Stimulated activated CD4-positive, alpha-beta T cell treated with anti-CD3 and anti-CD28 coated beads, Interleukin-15, amount 100 ng/mL, for 24 hours (primary cell): ENCODE measurements at places on chromosomes 2 and 18.

GRCh38 chr2:229179628-229180027, 91.5 kb downstream of the PID1 start:
- DNase-seq, result no peak

DNA sequence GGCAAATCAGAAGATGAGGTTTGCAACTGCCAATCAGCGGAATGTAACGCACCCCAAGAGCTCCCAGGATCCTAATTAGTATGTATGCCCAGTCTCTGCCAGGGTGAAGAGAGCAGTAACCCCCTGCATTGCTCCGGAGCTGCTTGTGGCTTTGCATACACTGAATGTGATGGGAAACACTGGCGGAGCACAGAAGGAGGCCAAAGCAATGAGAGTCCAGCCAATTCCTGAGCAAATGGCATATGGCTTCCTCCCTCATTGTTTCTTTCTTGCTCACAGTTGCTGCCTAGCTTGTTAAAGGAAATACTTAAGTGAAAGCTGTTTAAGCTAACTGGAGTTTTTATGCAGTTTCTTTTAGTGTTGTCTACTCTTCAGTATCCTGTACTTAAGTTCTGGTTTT, 343.5 kb upstream of the NT5C1B start:
- no peak for DNase-seq

DNA sequence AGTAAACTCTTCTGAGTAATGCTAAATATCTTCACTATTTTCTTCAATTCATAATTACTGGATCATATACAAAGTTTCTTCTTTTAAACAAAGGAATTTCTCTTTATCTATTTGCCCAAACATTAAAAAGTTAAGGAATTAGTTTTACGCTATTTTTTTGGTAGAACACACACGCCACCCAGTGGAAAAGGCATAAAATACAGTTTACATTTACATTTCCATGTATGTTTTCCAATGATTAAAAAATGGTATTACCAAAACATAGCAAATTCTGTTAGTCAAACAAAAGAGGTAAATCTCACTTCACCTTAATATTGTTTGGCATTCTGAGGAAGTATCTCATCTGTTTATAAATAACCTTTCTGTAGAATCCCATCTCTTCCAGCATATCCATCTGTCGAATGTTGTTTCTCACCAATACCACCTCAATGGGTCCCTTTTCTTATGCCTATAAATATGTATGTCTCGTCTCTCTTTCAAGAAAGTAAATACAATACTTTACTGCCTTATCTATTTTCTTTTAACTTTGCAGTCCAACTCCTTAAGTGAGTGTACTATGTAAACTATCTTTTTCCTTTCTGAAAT, 7.2 kb downstream of the BOLL start:
- peak; percentile 25 for DNase-seq

DNA sequence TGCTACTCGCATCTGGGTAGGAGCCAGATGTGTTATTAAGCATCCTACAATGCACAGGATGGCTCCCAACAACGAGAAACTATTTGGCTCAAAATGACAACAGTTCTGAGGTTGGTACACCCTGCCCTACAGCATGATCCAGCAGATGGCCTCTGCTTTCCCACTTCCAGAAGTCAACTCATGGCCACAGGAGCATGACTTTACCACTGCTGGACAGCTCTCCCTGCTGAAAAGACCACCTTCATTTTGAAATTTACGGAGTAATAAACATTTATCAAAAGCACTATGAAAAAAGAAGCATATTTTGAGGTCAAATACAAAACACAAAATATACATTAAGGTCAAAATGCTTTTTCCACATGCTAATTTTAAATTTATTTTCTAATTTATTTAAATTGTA, 13.7 kb downstream of the NXPH2 start:
- no peak for DNase-seq

GRCh38 chr2:34836361-34836760, 1237.3 kb upstream of the FAM98A start:
- no peak for DNase-seq

- DNase-seq, result no peak
Observed at GRCh38 chr2:76268484-76268883, 557.8 kb upstream of the GCFC2 start.

- DNase-seq, result no peak
Observed at GRCh38 chr2:239223310-239224198, 177.3 kb downstream of the HDAC4 start.

GRCh38 chr2:173407176-173407575, 52.5 kb downstream of the CDCA7 start:
- DNase-seq, result no peak

- no peak for DNase-seq
Observed at GRCh38 chr18:73594749-73595148, 552.9 kb downstream of the FBXO15 start.

GRCh38 chr18:29153091-29153490, 976.2 kb upstream of the CDH2 start:
- no peak for DNase-seq

DNA sequence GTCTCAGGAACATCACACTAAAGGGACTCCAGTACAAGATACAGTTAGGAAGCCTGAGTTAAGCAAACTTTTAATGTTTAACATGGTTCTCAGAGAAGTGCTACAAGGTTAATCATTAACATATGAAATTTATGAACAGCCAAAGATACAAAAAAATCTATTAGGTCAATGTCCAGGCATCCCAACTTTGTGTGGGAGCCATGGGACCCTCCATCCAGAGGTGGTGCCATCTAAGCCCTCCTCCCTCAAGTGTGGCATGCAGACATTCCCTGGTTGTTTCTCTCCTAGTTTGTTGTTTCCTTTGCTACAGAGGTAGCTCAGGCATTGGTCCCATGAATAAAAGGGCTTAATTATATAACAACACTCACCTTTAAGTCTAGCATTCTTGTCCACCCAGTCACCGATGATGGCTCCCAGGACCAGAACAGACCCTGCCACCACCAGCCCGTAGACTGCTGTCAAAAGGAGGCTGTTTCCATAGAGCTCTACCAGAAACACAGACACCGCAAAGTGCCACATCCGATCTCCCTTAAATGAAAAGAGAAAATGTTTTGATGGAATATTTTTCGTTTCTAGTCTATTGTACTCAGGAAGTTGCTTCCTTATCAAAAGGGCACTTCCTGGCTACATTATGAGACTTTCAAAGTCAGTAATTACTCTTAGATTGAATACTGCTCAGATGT, 5.7 kb downstream of the SLC40A1 start:
- DNase-seq, result peak; percentile 6

DNA sequence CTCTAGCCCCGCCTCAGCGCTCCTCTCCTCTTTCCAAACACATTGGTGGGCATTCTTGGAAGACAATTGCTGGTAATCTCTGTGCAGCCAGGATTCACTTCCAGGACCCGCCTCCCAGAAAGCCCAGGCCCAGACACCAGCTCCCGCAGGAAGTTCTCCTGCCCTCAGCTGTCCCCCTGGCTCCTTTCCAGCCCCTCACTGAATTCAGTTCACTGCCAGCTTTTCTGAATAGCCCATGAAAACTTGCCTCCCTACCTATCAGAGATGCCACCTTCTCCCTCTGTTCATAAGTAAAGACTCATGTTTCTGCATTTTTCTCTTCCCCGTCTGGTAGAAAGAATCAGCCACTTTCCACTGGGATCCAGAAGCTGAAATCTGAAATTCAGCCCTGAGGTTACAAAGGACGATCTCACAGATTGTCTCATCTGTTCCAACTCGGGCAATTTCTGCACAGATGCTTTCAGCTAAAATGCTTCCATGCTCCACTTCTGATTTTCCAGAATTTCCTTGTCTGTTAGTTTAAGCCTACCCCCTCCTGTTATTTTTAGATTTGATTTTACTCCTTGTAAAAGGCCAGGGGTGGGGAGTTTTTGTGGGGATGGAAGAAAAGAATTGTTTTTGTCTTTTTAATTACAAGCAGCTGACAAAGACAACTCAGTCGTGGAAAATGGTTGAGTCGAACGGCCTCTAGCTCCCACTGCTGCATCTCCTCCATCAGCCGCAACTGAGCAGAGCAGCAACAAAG, 98.1 kb downstream of the SP3 start:
- DNase-seq, result no peak

DNA sequence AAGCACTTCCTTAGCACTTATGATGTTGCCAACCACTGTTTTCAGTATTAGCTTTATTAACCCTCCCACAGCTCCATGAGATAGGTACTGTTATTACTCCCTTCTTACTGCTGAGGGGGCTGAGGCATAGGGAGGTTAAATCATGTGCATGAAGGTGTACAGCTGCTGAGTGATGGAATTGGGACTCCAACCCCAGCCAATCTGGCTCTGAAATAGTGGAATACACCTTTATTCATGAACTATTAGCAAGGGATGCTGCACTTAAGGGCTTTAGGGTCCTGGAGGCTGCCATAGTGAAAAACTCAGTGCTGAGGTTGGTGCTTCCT, 19.2 kb downstream of the SMARCAL1 start:
- no peak for DNase-seq

DNA sequence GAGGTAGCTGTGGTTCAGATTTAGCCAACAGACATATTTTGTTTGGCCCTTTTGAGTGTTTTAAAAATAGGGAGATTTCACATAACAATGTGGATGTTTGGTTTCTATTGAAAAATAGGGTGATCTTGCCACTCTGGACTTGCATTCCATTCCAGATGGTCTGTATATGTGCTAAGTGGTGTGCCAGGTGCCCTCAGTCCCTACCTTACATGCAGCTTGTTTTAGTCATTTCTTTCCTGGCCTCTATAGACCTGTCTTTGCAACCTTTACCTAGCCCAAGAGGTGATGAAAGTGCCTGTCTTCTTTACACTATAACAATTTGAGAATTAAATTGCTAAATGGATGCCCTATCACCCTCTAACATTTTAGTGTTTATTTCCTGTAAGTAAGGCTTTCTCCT, 11.1 kb downstream of the EML4 start:
- no peak for DNase-seq

DNA sequence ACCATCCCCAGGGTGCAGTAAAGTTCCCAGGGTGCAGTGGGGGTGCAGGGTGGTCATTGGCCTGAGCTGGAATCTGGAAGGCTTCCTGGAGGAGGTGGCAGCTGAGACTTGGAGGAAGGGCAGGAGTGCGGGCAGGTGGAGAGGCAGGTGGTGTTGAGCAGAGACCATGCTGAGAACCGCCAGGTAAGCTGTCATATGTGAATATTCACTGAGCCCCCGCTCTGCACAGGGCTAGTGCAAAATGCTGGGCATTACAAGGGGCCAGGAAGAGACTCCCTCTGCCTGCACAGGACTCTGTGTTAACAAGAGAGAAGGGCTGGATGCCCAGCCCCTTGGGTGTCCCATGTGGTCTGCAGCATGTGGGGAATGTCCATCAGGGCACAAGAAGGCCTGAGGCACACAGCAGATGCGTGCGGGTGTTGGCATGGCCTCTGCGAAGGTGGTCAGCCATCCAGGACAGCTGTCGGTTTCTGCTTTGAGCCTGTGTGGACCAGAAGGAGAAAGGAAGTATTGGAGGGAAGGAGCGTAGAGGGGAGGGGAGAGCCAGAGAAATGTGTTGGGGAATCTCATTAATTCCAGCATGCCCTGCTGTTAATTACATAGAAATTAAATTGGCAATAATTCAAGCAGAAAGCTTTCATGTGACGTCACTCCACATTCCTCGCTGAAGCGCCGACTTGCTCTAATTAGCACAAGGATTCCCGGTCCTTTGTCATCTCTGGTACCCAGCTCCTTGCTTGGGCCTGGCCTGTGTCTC, 62.8 kb upstream of the OTOS start:
- no peak for DNase-seq

GRCh38 chr2:240868286-240869108, at the start of gene AGXT:
TSS of gene AGXT (plus strand) at chr2:240868824. CDS start at chr2:240868866, 42 bp downstream.
- DNase-seq, result no peak

DNA sequence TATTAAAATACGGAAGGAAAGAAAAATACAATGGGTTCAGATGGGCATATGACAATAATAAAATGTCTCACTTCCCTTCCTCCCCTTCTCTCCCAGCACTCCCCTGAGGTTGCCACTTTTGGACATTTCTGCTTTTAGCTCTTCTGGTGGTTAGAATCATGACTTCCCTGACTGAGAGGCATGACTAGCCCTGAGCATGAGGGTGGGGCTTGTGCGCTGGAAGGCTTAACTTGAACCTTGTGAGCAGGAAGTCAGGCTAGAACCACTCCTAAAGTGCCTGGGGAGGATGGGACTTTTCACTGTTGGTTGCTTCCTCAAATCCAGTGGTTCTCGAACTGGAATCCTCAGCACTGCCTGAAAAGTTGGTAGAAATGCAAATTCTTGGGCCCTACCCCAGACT, 19.7 kb upstream of the ARHGAP25 start:
- DNase-seq, result peak; percentile 70

GRCh38 chr2:160423126-160423525, 70.5 kb downstream of the RBMS1 start:
- DNase-seq, result no peak

- DNase-seq, result no peak
Observed at GRCh38 chr18:8791171-8791651, 85.9 kb downstream of the MTCL1 start.

- no peak for DNase-seq
Observed at GRCh38 chr18:50661013-50661412, 101.1 kb downstream of the MAPK4 start.

DNA sequence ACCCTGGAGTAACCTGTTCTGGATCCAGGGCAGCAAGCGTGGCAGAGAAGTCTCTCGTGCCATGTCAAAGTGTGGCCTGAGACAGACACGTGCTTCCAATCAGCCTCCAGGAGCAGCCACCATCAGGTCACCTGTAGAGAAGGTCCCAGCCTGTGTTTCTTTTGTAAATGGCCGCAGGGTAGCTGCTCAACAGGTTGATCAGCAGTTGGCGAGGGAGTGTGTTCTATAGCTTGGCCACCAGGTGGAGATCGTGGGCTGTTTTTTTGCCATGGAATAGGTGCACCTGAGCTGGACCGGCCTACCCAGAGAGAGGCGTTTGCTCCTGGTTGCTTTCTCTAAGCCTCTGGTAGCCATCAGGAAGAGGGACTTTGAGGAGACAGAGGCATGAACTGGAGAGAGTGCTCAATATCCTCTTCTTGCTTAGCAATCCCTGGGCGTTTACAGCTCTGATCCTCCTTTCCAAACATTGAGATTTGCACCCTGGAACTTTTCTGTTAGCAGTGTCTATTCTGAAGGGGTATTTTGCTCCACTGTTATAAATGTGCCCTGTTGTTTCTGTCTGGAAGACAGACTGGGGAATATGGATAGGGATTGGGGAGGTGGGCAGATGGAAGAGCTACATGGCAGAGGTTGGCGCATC, 34.2 kb upstream of the EN1 start:
- DNase-seq, result peak; percentile 76

GRCh38 chr18:57819119-57819518, 16.0 kb upstream of the ATP8B1 start:
- DNase-seq, result no peak

- no peak for DNase-seq
Observed at GRCh38 chr2:122191331-122191730, 435.9 kb downstream of the TSN start.

- no peak for DNase-seq
Observed at GRCh38 chr2:24856791-24857211, 63.2 kb downstream of the ADCY3 start.

GRCh38 chr2:96832754-96833507, 10.9 kb downstream of the ANKRD23 start:
- no peak for DNase-seq

GRCh38 chr2:192148620-192149321, 46.0 kb downstream of the TMEFF2 start:
- DNase-seq, result no peak

GRCh38 chr2:108145557-108146326, 94.0 kb upstream of the SULT1C3 start:
- DNase-seq, result no peak

- no peak for DNase-seq
Observed at GRCh38 chr2:127146071-127146725, 39.2 kb upstream of the BIN1 start.

- no peak for DNase-seq
Observed at GRCh38 chr2:143690235-143690634, 561.0 kb downstream of the ARHGAP15 start.

GRCh38 chr18:12750076-12750714, 47.4 kb downstream of the PSMG2 start:
- peak; percentile 48 for DNase-seq

- DNase-seq, result no peak
Observed at GRCh38 chr2:229530434-229530833, 183.9 kb downstream of the DNER start.
